ENCODE measurements at places on chromosomes 12 and 14. TPM values are rescaled to one million over a fixed set of nuclear protein-coding genes. Genes with fewer than 3 reads are reported as not detected.
A peak's percentile ranks its signal among the peaks of the same experiment; 100 is the strongest.

- H3K4me1 ChIP-seq = no peaks in the 10 kb centered on the region
- H3K36me3 ChIP-seq = no peaks in the 10 kb centered on the region
- DNase-seq = peak; percentile 67
- no peak overlapping the region for H3K27ac ChIP-seq
Observed at GRCh38 chr14:67285876-67286452, 44.7 kb downstream of the PALS1 start.

- H3K27me3 ChIP-seq = no peaks in the 10 kb centered on the region
- no peak overlapping the region for H3K4me3 ChIP-seq
- peaks cover 4% of the 10 kb centered on the region for H3K36me3 ChIP-seq
- no peak overlapping the region for H3K27ac ChIP-seq
Observed at GRCh38 chr14:59503256-59503655, 18.9 kb downstream of the JKAMP start.

DNA sequence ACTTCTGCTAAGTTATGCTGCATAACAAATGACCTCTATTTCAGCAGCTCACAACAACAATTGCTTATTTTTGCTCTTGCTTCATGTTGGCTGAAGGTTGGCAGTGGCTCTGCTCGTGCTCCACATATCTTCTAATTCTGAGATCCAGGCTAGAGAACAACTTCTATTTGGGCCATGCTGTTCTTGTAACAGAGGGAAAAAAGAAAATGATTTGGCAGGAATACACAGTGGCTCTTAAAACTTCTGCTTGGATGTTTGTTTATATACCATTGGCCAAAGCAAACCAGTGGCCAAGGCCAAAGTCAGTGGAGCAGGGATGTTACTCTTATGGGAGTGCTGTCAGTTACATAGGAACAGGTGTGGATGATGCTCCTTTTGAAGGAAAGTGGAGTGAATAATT is 32.1 kb downstream of the GPHN start:
- peaks cover 13% of the 10 kb centered on the region for H3K4me1 ChIP-seq
- H3K27ac ChIP-seq = no peak overlapping the region
- no peaks in the 10 kb centered on the region for H3K36me3 ChIP-seq
- no peak for DNase-seq
- H3K4me3 ChIP-seq = no peak overlapping the region

DNA sequence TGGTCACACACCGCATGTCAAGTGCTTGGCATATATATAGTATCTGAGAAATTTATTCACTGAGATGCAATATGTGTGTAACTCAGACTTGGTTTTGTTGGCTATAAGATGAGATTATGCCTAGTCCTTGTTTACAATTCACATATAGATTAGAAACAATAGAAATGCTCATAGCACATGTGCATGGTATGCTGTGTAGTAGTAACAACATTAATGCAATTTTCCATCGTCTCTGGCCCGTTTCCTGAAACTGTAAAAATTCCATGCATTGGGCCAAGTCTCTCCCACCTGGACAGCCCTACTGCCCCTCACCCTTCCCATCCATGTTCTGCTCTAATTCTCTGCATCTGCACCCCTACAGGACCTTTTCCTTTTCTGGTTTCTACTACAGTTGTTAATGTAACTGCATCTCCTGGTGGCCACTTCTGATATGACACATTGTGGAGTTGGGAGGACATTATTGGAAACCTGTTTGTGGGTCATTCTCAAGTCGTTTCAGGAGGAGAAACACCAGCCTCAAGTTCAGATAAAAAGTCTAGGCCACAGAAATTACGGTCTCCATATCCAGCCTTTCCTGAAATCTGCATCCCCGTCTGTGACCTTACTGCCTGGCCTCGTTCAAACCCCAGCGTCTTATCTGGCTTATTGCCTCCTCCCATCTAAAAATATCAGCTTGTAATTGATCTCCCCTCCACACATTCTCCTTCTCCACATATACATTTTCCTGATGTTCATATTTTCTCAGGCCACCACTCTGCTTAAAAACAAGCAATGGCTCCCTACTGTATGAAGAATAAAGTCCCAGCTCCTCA is 37.5 kb downstream of the EMP1 start:
- no peaks in the 10 kb centered on the region for H3K4me1 ChIP-seq
- H3K36me3 ChIP-seq = no peaks in the 10 kb centered on the region

- H3K27me3 ChIP-seq = peaks cover 9% of the 10 kb centered on the region
- peaks cover 14% of the 10 kb centered on the region for H3K4me1 ChIP-seq
- H3K4me3 ChIP-seq = no peak overlapping the region
- H3K27ac ChIP-seq = no peak overlapping the region
Observed at GRCh38 chr12:6697584-6698351, 2.8 kb downstream of the PIANP start.

- H3K36me3 ChIP-seq = no peaks in the 10 kb centered on the region
- no peak overlapping the region for H3K4me3 ChIP-seq
- no peak overlapping the region for H3K27ac ChIP-seq
- DNase-seq = no peak
- no peaks in the 10 kb centered on the region for H3K27me3 ChIP-seq
Observed at GRCh38 chr14:91685600-91685999, 46.3 kb downstream of the CATSPERB start.

DNA sequence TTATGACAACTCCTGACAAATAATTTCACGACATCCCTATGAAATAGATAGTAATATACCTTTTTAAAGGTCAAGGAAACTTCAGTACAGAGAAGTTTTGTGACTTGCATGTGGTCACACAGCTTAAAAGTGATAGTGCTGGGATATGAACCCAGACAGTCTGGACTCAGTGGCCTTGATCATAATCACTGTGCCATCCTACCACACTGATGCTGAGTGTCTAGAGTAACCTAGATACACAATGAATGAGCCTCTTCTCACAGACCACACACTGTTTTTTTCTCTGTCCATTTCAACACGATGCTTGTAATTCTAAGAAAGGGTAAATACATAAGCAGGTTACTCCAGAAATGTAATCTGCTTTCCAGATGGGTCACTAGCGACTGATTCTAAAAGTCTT is 88.2 kb downstream of the SYNE2 start:
- H3K36me3 ChIP-seq = peaks cover 26% of the 10 kb centered on the region
- H3K4me1 ChIP-seq = no peaks in the 10 kb centered on the region
- H3K4me3 ChIP-seq = no peak overlapping the region
- H3K27ac ChIP-seq = no peak overlapping the region

DNA sequence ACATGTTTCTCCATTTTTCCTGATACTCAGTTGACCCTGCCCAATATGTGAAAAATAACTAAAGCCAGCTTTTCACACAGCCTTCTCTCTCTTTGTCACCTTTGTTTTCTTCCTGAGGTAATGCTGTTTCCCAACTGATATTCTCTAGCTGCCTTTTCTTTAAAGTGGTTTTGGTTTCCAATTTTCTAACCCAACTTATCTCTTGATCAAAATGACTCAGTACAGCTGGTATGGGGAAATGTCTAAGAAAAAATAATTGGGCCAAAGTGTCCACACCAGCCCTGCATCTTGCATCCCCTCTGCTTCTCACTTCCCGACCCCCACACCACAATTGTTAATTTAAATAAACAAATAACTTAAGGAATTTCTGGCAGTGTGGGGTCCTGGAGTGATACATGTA is 193.8 kb downstream of the SYT1 start:
- H3K4me3 ChIP-seq = no peak overlapping the region
- no peaks in the 10 kb centered on the region for H3K4me1 ChIP-seq
- H3K36me3 ChIP-seq = no peaks in the 10 kb centered on the region
- no peak overlapping the region for H3K27ac ChIP-seq
- no peak for DNase-seq

- peaks cover 29% of the 10 kb centered on the region for H3K36me3 ChIP-seq
- H3K4me3 ChIP-seq = no peak overlapping the region
- H3K27me3 ChIP-seq = no peaks in the 10 kb centered on the region
- peaks cover 18% of the 10 kb centered on the region for H3K4me1 ChIP-seq
Observed at GRCh38 chr12:49577589-49578315, 9.8 kb upstream of the MCRS1 start.

DNA sequence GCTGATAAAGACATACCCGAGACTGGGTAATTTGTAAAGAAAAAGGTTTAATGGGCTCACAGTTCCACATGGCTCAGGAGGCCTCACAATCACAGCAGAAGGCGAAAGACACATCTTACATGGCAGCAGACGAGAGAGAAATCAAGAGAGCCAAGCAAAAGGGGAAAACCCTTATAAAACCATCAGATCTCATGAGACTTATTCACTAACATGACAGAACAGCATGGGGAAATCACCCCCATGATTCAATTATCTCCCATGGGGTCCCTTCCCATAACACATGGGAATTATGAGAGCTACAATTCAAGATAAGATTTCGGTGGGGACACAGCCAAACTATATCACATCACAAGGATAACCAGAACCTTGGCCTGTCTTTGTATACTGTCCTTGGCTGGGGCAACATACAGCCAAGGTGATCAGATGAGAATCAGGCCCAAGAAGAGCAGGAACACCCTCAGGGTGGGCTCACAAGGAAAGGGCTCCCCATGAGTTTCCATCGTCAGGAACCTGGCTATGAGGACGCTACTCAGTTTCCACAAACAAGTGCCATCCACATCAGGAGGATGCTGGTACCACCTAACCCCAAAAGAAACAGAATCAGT is 152.7 kb downstream of the FOXN3 start:
- H3K4me3 ChIP-seq = no peak overlapping the region
- peaks cover 67% of the 10 kb centered on the region for H3K4me1 ChIP-seq
- H3K36me3 ChIP-seq = no peaks in the 10 kb centered on the region
- no peak overlapping the region for H3K27ac ChIP-seq

DNA sequence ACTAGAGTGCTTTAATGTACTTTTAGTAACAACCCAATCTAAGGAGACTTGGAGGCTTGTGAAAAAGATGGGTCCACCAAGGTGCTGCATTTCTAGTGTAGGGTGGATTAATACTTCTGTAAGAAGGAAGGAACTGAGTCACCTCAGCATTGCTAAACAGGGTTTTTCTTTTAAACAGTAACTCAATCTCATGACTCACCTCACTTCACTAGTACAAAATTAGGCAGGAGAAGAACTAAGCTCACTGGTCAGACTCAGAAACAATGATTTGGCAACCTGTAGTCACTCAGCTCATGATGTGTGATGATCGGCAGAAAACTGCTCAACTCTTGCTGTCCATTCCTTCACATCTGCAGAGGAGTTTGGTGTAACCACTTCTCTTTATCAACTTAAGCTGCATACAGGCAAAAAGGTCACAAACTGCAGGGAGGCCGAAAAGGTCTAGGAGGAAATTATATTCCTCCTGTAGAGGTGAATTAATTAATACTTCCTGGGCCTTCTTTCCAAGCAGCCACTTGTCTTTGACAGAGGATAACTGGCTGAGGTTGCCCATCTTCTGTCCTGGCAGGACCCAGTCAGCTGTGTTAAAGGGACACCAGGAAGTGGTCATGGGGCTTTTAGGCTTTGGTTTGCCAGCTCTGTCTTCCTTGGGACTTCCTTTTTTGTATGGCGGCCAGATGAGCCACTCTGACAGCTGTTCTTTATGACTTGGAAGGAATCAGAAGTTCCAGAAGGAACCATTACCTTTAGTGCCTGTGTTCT is 466.9 kb downstream of the FUT8 start:
- no peaks in the 10 kb centered on the region for H3K4me1 ChIP-seq
- no peaks in the 10 kb centered on the region for H3K27me3 ChIP-seq
- DNase-seq = no peak

GRCh38 chr14:104105071-104105821 is 19.7 kb downstream of the ASPG start:
- H3K27me3 ChIP-seq = no peaks in the 10 kb centered on the region
- peak; percentile 33 for DNase-seq
- H3K27ac ChIP-seq = peak overlapping the region; percentile 48
- H3K4me3 ChIP-seq = no peak overlapping the region

DNA sequence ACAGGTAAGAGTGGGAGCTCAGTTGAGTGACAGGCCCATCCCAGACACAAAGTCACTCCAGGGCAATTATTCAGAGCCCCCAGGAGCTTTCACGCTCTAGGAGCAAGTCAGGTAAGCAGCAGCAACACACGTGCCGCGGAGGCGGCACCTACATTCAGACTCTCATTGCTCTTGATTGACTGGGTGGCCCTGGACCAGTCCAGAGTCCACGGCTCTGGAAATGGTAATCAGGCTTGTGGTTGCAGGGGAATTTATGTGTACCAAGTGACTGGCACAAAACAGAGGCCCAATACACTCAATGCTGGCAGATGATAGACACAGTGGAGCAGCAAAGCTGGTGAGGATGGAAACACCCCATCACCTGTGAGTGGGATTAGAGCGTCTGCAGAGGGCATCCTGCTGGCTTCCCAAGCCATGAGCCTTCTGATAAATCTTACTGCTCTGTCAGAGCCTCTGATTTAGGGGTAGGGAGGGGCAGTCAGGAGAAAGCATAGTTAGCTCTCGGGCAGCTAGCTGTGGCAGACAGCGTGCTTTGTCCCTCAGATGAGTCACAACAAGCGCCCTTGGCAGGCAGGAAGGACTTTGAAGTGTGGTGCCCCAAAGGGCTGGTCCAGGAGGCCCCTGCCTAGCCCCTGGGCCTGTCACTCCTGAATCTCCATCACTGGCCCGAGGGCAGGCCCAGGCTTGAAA is 344.7 kb downstream of the CACNA1C start:
- no peak for DNase-seq
- H3K27ac ChIP-seq = peak overlapping the region; percentile 64
- H3K27me3 ChIP-seq = no peaks in the 10 kb centered on the region
- H3K36me3 ChIP-seq = no peaks in the 10 kb centered on the region
- peaks cover 44% of the 10 kb centered on the region for H3K4me1 ChIP-seq

DNA sequence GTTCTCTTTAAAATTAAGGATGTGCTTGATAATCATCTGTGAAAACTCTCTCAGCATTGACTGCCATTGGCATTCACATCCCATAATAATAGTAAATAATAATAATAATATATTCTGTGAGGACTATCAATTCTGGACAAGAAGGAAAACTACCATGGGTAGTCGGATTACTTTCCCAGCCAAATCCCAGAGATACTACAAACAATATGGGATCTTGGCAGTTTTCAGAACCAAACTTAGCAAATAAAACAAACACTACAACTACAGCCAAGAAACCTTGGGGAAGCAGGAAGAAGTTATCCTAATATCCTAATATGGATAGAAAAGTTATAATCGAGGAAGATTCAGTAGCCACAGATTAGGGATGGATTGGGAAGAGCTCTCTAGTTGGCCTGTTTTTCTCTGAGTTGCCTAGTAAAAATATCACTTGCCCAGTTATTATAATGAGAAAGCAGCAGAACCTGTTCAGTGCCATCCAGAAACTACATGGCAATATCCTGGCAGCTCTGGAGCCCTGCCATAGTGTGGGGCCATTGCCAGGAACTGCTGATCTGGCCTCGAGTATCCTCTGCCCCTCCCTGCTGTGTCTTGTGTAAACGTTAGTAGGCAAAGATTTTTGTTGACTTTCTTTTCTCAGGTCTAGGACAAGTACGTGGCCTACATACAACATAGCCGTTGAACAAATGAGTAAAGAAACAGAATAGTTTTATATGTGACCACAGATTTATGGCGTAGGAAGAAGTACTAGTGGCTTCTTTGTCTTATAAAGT is 193.5 kb downstream of the SLC2A13 start:
- no peaks in the 10 kb centered on the region for H3K27me3 ChIP-seq
- H3K36me3 ChIP-seq = no peaks in the 10 kb centered on the region
- DNase-seq = peak; percentile 93
- H3K4me1 ChIP-seq = peaks cover 4% of the 10 kb centered on the region

Gene AMN
- 12.8 TPM for polyA plus RNA-seq

Gene NRXN3
- 4.7 TPM for polyA plus RNA-seq

Gene LRTM2
- polyA plus RNA-seq = not detected

Gene PDE3A
- polyA plus RNA-seq = 0.31 TPM

Gene ADAM20
- 0.10 TPM for polyA plus RNA-seq
